ENCODE measurements at places on chromosomes 1 and 21.

- DNase-seq, result no peak
These were observed 283.8 kb downstream of the USP25 start for GRCh38 chr21:16013570-16013969.

- DNase-seq, result no peak
These were observed 11.7 kb downstream of the TAGLN2 start for GRCh38 chr1:159913451-159914192.

DNA sequence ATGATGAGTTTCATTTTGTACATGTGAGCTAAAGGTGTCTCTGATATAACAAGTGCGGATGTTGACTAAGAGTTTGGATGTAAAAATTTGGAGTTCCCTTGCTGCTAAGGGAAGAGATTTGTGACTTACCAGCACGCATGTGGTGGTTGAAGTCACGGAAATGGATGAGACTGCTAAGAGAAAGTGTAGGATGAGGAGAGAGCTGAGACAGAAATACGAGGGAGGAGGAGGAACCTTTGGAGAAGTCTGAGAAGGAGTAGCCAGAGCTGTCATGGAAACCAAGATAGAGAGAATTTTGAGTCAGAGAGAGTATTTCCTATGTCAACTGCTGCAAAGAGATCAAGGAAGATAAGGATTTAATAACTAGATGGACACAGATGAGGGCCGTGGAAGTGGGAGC is 106.5 kb upstream of the COL24A1 start:
- no peak for DNase-seq

GRCh38 chr1:14745789-14746188 is 147.3 kb downstream of the KAZN start:
- DNase-seq, result no peak

- DNase-seq, result no peak
These were observed 431 bp downstream of the ARPC5 start for GRCh38 chr1:183635099-183635605.

Data from SW 1271 (cell line).